ENCODE measurements at places on chromosomes 11 and 22.

- DNase-seq = no peak
These were observed 2.6 kb downstream of the SYNGR1 start for GRCh38 chr22:39352306-39352891.

DNA sequence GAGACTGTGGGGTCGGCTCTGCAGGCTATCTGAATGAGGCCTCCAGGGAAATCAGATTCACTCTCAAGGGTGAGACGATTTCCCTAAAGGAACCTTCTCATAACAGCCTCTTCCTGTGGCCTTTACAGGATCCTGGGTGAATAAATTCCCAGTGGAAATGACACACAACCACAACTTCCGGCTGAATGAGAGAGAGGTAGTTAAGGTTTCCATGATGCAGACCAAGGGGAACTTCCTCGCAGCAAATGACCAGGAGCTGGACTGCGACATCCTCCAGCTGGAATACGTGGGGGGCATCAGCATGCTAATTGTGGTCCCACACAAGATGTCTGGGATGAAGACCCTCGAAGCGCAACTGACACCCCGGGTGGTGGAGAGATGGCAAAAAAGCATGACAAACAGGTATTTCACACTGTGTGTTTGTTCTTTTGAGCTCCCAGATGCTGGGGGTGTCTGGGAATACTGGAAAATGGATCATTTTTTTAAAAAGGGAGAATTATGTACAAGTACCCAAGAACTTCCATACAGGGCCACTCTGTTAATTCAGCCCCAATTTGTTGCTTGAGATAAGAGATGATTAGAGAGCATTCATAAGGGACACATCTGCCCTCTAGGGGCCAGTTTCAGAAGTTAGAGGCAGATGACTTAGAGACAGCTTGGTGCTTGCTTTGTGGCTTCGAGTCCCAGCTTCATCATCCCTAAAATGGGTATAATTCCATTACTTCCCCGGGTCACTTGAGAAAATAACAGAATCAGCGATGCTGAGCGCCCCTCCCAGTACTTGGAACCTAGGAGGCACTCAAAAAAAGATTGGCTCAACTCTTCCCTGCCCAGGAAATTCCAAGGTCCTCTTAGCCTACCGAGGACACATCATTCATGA is 10.2 kb downstream of the SERPIND1 start:
- peak; percentile 65 for DNase-seq

DNA sequence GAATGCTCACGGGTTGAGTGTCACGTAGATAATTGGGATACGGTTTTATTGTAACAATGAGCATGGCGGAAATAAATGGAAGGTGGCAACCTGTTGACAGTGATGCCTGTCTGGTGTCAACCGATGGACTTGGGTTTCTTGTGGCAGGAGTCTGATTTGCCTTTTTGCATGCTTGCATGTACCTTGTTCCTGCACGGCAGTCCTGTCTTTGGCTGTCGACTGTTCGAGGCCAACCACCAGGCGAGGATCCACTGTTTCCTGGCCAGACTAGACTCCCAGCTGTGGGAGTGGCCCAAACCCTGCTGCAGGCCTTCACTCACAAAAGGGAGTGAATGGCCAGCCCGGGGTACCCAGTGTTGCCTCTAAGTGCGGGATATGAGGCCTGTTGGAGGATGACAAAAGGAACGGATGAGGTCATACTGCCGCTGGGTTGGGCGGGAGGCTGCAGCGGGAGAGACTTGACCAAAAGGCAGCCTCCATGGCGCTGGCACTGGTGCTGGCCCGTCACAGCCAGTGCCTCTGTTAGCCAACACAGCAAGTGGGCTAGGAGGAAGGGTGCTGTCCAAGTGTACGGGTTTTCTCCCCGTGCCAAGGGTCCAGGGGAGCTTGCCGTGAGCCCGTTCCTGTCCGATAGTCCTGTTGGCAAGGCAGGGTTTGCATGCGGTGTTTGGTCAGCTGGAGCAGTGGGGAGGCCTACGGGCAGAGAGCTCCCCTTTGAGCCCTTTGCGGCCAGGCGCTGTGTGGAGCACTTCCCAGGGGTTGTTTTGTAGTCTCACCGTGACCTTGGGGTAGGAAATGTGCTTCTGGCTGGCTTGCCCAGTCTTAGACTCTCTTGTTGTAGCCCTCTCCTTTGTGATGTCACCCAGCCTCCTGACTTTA is 974 bp downstream of the DGCR8 start:
- peak; percentile 5 for DNase-seq

GRCh38 chr22:19896665-19897355 is 42.1 kb upstream of the GNB1L start:
- no peak for DNase-seq

DNA sequence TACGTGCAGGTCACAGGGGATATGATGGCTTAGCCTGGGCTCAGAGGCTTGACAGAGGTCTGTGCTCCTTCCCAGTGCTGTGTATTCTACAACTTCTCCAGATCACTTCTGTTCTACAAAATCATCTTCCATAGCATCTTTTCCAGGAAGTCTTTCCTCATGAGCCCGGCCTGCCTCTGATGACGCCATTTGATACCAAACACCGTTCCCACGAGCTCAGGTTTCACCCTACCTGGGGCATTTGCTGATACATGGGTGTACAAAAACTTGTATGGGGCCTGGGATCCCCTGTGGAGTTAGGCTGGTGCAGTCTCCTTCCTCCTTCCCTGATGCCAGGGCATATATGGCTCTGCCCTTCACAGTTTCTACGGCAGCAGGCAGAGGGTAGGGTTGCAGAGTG is 78.7 kb downstream of the NECTIN1 start:
- DNase-seq = no peak

DNA sequence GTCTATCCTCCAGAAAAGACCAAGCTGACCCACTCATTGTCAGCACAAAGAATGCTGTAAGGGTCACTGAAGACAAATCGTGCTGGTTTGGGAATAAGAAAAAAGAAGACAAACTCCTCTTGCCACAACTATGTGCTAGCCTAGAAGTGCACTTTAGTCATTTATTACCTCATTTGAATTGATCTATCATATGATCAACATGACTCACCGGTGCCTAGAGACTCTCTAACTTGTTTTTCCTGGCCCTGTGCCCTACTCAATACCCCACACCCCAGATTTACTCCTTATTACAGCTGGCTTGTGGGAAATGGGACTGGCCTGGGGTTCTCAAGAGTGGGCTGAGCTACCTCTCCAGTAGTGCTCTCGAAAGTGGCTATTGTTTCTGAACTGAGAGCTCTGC is 35.9 kb upstream of the HORMAD2 start:
- DNase-seq = peak; percentile 61

- DNase-seq = no peak
These were observed 4.2 kb upstream of the SYN3 start for GRCh38 chr22:33062361-33062760.

- no peak for DNase-seq
These were observed 47.0 kb downstream of the STIM1 start for GRCh38 chr11:3902441-3902840.

DNA sequence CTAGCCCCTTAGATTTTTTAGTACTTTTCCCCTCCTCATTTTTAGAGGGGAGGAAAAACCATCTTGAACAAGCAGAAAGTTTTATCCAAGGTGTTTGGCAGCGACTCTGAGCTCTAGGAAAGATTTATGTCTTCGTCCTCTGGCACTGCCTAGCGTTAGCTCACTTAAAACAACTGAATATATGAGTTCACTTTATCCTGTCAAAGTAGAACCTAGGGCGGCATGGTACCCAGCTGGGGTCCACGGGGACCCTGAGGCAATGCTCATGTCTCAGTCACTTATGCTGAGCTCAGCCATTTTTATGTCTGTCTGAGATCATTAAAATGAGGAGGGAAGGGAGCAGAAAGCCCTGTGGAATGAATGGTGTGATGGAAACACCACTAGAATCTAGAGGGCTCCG is 14.2 kb upstream of the VSIG10L2 start:
- DNase-seq = no peak

GRCh38 chr11:105456950-105457349 is 152.9 kb upstream of the GRIA4 start:
- DNase-seq = no peak

GRCh38 chr11:123544631-123545375 is 109.6 kb downstream of the SCN3B start:
- DNase-seq = no peak

DNA sequence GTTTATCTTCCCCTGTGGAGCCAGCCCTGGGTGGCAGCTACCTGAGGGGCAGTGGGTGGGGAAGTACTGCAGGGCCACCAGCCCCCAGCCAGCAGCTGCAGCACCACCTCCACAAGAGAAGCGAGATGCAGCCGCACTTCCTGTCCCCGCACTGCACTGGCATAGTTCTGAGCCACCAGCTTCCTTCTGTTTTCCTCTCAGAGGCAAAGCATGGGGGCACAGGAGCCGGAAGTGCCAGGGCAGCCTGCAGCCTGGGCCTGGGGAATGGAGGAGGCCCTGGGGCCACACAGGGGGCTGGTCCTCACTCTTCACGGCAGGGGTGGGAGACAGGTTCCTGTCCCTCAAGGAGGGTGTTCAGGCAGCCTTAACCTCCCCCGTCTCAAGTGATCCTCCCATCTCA is 11.9 kb upstream of the SH3BP1 start:
- DNase-seq = peak; percentile 49

DNA sequence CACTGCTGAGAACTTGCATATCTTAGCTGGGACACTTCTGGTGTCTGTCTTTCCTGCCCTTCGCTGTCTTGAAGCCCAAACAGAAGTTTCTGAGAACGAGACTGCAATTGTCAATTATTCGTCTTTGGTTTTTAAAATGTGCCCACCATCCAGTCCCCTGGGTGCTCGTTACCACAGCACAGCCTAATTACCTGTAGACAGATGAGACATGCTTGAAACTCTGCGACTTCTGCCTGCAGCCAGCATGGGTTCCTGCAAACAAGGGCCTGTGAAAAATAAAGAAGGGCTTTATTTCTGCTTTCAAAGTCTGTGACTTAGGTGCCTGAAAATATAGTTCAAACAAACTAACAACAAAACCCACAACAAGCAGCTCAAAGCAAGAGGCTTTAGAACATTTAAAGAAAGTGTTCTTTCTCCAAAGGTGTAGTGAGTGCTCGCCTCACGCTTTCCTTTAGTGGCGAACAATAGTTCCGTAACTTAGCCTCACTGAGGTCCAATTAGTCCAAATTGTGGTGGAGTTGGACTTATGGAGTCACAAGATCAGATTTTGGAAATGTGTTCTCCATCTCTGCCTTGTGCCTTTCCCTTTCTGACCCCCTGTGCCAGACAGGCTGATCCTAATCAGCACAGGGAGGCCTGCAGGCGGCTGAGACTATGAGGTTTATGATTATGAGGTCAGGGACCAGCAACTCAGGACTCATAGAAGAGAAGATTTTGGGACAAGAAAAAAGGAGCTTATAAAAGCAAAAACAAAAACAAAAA is 20.4 kb upstream of the GRAMD1B start:
- no peak for DNase-seq

GRCh38 chr11:45180848-45181192 is 34.4 kb downstream of the PRDM11 start:
- peak; percentile 49 for DNase-seq

DNA sequence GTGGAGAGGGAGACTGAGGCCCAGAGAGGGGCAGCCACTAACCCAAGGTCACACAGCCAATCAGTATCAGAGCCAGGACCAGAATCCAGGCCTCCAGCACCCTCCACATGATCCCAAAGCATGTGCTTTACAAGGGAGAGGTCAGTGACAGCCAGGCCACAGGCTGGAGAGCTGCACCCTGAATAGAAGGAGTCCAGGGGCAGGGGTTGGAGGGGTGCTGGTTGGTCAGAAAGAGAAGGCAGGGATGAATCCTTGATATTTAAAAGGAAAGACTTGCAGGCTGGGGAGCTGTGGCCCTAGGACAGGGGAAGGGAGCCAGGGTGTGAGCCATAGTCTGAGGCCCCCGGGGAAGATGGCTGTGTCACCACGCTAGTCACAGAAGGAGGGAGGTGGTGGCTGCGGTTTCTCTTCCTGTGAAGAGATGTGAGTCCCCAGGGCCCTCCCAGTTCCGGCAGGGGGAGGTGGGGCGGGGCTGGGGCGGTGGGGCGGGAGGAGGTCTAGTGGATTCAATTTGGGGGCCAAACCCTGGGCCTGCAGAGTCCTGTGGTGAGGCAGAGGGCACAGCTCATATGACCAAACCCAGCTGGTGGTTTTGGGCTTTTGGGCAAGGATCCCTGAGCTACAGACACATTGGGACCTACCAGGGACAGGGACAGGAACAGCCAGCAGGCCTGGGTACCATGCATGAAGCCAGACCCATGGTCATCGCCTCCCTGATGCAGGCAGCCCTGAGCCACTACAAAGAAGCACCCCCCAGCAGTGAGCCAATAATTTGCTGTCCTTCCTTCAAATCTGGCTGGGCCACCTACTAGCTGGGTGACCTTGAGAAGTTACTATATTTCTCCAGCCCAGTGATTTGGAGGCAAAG is 14.0 kb downstream of the RAC2 start:
- DNase-seq = peak; percentile 91

DNA sequence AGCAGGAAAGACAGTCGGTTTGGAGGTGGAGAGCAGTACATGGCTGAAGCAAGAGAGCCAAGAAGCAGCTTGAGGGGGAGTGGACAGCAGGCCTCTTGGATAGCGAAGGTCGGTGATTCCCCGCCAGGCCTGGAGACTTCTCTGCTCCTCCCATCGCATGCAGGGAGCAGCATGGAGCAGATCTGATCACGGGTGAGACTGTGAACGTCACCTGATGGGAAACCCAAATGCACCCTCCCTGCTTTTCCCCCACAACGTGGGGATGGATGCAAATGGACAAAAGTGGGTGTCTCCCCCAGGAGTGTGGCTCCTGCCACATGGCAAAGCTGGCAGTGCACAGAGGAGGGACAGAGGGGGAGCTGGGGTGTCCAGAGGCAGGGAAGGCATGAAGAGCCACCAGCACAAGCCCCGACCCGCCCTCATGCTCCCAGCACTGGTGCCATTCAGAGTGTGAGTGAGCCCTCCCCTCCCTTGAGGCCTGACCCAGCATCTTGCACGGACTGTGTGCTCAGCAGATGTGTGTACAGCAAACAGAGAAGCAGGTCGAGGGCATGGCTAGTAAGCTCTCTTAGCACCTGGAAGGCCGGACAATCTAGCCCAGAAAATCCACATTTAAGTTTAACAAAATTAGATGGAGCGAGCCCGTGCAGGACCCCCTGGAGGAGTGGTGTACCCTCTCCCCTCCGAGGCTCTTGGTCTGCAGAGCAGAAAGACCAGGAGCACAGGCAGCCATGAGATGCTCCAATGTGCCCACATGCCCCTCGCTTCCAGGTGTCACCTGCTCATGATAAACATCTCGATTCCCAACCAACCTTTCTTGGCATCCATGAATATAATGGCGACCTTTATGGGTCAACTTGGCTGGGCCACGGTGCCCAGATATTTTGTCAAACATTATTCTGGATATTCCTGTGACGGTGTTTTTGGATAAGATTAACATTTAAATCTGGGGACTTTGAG is 661.7 kb downstream of the TBC1D22A start:
- DNase-seq = no peak

All from inflammatory macrophage treated with lipopolysaccharide for 4 hours (primary cell).